ENCODE measurements at places on chromosomes 3 and 15.
A peak's percentile ranks its signal among the peaks of the same experiment; 100 is the strongest.

GRCh38 chr3:44026220-44026865 is 215.3 kb upstream of the TOPAZ1 start:
- DNase-seq, result no peak

DNA sequence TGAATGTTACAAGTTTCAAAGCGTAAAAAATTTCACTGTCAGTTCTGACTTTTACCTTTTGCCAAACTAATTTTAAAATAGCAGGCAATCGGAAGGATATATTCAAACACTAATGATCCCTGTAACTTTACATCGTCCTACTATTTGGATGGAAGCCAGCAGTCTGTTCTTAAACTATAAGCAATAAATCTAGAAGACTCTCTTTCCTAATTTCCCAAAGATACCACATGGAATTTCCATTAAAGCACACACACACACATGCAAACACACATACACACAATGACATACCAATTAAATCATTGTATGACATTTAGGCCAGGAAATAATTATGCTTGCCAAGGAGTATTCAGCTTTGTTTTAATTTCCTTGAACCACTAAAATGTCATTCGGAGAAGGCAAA is 32.0 kb downstream of the IL17RD start:
- DNase-seq, result no peak

GRCh38 chr3:196408565-196409300 is 23.5 kb downstream of the UBXN7 start:
- DNase-seq, result no peak

GRCh38 chr15:32675466-32675865 is 34.0 kb downstream of the SCG5 start:
- DNase-seq, result no peak

DNA sequence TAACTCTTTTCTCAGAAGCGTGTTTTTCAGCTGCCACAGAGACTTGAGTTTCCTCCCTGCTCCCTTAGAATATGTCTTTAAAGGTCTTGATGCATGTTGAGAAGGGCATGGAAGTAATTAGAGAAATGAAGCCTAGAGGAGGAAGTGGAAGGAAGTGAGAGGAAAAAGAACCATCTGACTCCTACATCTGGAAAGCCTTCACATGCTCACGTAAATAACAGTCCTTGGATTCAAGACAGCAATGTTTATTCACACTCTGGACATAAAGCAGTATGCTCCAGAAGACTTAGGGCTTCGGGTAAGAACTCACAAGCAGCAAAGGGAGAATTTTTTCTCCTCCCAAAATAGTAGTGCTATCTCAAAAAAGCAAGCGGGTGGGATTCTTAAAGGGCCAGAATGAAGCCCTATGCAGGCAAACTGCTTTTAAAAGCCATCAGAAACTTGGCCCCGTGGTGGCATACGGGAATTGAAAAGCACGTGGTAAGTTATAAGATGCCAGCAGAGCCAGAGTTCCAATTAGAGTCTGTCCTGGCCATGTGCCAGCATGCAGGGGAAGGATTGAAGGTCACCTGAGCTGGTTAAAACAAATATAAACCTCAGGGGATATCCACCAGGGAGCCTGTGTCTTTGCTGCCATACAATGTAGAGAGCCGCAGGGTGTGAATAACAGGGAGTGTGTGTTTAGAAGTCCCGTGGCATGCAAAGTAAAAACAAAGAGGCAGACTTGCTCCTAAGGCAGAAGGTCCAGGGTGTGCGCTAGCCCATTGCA is 380.8 kb upstream of the NDN start:
- no peak for DNase-seq

- DNase-seq, result no peak
These were observed 60.3 kb downstream of the CMSS1 start for GRCh38 chr3:99878005-99878404.

DNA sequence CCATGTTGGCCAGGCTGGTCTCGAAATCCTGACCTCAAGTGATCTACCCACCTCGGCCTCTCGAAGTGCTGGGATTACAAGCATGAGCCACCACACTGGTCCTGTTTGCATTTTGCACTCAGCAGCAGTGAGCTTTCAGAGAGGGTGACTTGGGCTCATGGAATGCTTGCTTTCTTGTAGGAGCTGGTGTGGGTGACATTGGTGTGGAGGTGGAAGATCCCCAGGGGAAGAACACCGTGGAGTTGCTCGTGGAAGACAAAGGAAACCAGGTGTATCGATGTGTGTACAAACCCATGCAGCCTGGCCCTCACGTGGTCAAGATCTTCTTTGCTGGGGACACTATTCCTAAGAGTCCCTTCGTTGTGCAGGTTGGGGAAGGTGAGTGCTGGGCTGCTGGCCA is 90.3 kb downstream of the FLNB start:
- no peak for DNase-seq

DNA sequence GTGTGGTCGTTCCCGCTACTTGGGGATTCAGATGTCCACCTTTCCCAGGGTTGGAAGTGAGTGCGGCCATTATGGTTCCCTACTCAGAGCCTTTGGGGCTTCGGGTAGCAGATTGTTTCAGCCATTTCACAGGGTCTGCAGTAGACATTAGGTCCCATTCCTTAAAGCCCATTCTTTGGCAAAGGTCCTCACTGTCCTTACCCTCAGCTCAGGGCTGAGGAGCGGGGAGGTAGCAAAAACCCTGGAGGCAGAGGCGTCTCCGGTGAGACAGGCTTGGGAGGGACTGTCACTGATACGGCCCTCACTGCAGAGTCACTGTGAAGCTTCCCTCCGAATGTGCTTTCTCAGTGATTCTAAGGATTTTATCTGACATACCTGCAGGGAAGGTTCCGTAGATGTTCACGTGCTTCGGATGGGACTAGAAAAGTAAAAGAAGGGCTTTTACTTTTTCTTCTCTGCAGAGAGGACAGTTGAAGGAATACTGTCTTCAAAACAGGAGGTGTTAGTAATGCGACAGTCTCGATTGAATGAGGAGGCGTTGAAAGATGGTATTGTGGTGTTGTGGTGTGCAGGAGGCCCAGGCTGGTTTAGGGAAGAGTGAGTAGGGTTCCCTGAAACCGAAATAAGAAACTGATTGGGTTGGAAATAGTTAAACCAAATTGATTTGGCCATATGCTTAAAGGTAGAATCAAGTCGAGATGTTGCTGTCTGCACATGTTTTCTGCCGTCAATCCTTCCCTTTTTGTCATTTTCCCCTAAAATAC is 630 bp downstream of the ATP6V1A start:
- DNase-seq, result peak; percentile 50

- DNase-seq, result no peak
These were observed 716.2 kb downstream of the DIPK2A start for GRCh38 chr3:144687862-144688261.

DNA sequence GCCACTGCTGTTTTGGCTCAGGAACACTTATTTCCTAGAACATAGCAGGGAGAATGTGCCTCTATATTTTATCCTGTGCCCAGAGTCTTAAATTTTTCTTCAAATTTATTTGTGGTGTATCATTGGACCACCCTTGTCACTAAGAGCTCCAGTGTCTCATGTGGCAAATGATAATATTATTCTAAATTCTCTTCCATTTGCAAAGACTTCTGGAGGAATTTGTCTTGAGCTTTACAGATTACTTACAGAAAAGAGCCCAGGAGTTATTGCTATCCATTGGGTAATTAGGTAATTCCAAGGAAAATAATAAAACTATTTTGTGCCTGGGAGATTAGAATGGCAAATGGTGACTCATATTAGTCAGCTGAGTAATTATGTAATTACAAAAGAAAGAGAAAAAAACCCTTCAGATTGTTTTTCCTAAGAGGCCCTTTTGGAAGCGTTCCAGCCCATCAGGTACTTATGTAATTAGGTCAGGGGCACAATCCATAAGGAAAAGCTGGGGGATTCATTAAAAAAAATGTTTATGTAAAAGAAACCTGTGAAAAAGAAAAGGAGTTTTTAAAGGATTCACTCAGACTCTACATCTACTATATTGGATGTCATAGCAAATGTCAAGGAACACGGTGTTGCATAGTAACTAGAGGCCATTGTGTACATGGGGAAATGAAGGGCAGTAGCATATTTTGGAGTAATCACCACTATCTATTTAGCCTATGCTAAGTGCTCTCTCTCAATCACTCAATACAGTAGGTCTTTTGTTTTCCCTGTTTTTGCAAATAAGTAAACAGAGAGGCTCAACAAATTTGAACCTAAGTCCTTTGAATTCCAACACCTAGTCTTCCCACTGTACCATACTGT is 380.9 kb upstream of the RARB start:
- DNase-seq, result no peak

GRCh38 chr3:52299247-52299878 is 11.7 kb downstream of the GLYCTK start:
- DNase-seq, result no peak

DNA sequence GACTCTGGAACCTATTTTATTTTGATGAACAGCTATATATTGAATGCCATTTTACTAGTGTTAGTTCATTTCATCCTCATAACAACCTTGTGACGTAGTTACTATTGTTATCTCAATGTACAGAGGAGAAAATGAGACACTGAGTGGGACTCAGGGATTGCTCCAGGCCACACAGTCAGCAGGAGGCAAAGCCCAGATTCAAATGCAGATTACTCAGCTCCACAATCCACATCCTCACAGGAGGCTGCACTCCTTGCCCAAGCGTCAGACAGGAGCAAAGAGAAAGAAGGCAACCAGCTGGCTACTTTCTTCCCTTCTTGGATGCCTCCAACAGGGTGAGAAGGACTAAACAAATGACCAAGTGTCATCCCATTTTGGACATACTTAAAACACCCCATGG is 92.0 kb upstream of the CCDC54 start:
- DNase-seq, result no peak

GRCh38 chr3:159763602-159764489 is 224.8 kb upstream of the IL12A start:
- DNase-seq, result peak; percentile 86

DNA sequence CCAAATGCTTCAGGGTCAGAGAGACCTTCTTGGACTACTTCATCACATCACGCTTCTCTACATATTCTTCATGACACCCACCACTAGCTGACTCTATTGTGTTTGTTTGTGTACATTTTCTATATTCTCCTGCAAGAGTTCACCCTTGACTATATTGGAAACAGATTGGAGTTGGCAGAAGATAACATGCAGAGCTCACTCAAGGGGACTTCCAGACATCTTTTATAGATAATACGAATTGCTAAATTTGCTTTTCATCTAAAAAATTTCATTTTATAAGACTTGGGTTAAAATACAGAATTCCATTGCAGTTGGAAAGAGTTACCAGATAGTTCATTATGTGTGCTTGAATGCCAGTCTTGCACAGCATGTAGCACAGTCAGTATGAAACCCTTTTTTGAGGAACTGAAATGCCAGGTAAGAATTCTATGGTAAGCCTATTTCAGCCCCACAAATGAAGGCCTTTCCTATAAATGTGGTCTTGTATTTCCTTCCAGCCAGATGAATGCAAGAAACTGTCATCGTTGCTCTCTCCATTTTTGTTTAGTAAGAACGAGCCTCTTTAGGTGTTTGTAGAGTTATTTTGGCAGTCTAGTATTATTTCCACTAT is 177.6 kb downstream of the GHSR start:
- DNase-seq, result no peak

DNA sequence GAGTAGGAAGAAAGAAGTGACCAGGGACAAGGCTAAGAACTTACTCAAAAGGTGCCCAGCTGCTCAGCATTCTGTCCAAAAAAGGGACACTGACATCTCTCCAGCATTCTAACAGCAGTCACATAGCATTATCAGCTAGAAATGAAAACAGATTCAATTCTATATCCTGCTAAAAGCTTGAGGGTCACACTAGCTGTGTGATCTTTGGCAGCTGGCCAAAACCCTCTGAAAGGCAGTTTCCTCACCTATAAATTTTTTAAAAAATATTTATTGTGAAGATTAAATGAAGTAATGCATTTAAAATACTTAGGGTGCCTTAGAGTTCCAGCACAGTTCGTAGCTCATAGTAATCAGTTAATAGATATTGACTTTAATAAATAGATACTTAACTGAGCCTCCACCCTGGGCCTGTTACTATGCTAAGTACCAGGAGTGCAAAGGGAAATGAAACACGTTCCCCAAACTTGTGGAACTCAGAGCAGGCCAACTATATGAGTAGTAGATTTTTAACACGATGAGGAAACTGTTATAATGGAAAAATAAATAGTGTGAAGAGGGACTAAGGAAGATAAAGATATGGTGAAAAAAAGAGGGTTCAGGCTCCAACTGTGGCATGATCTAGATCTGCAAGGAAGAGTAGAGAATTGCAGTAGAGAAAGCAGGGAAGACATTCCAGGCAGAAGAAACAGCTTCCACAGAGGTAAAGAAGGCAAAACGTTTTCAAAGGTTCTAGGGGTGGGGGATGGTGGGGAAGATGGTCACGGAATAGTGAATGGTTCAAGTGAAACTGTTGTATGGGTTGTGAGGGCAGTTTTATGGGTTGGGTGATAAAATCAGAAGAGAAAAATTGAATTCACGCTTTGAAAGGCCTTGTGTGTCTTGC is 11.4 kb downstream of the CD86 start:
- no peak for DNase-seq

- no peak for DNase-seq
These were observed 34.0 kb upstream of the CCDC174 start for GRCh38 chr3:14617508-14618023.

DNA sequence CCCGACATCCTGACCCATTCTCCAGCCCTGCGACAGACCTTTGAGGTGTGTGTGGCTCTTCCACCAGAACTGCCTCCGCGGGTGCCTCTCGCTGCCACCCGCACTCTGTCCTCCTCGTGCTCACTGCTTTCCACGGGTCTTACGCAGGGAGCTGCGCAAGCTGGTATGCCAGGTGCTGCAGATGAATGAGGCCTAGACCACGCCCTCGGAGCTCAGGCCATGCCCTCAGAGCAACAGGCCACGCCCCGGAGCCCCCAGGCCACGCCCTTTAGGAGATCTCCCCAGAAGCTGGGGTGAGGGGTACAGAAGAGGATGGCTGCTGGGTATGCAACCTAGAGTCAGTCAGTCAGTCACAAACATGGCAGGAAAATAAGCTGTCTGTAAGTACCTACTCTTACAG is 300.3 kb downstream of the GABRG3 start:
- DNase-seq, result no peak

DNA sequence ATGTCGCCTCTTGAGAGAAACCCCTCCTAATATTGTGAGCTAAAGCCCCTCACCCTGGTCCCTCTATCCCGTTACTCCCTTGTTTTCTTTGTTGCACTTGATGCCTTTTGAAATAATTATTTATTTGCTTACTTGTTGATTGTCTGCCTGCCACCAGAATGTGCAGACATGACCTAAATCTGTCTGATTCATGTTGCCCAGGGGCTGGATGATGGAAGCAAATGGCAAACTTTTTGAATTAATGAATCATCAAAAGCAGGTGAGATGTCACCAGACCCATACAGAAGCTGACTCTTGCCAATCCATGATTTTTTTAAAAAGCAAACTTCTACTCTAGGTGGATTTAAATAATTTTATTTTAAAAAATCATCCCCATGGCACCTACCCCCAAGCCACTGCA is 49.3 kb downstream of the GRIP2 start:
- no peak for DNase-seq

GRCh38 chr3:151204530-151205402 is 1.8 kb upstream of the GPR171 start:
- DNase-seq, result no peak

- no peak for DNase-seq
These were observed 10.5 kb upstream of the SH3GL3 start for GRCh38 chr15:83436513-83437158.

GRCh38 chr15:90174140-90174875 is 26.8 kb upstream of the SEMA4B start:
- peak; percentile 90 for DNase-seq

GRCh38 chr3:127289706-127290575 is 2.1 kb upstream of the PRR20G start:
- DNase-seq, result no peak
